ENCODE measurements at places on chromosomes 16 and 17.
A peak's percentile ranks its signal among the peaks of the same experiment; 100 is the strongest.

DNA sequence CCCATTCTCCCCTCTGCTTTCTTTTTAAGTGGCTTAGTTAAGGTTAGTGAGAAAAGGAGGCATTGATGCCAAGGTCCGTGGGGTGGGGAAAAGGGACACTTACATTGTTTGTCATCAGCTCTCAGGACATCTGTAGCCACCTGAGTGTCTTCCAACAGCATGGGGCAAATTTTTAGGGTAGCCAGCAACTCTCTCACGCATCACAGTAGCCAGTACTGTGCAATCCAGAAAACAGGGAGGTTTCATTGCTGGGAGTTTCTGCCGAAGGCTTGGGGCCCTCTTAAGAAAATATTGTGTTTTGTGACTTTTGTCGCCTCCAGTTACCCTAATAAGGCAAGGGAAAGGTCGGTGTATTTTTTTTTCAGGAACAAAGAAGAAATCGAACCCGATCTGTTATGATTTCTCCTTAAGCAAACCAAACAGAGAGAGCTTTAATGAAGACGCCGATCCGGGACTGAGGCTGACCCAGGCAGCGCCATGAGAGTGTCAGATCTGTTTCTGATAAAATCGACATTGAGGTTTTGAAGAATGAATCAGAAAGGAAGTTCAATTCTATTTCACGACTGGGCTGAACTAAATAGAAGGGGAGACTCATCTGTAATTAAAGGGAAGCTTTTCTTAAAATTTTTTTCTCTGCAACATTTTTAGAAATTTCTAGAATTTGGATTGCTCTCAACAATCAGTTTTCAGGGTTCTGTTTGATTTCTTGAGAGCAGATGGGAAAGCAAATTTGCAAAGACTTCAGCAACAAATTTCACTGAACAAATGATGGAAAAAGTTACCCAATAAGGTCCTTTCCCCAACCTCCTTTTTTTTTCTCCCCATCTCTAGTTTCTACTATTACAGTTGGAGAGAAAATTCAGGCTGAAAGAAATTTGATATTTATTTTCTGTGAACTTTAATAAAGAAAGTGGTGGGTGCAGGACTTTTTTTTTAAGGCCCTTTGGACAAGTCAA, 144.7 kb upstream of the IRX3 start:
- no peak for DNase-seq

DNA sequence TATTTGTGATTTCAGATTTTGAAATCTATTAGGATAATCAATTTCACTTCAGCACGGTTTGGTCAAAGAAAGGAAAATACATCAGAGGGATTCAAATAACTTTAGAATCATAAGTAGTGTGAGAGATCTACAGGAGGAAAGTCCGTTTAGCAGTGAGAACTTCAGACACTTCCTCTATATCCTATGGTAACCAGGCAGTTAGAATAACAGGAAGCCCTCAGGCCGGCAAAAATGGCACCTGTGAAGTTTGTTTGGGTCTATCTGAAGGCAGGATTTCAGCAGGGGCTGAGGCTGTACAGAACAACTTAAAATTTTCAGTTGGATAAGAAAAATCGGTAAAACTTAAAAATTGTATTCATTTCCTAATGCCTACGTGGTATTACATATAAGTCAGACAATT, 24.9 kb downstream of the KCNJ16 start:
- DNase-seq = peak; percentile 55

DNA sequence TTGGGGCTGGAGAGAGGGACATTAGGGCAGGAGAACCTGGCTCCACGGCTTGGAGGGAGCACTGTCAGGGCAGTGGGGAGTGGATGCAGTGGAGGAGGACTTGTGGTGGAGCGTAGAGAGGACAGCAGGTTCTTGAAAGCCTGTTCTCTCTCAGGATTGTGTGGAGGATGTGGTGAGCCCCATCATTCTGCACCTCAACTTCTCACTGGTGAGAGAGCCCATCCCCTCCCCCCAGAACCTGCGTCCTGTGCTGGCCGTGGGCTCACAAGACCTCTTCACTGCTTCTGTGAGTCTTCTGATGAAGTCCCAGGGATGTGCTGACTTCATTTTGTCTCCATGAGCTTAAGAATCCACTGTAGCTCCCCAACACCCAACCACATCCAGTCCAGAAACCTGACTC, 13.5 kb downstream of the COX6A2 start:
- DNase-seq = no peak

DNA sequence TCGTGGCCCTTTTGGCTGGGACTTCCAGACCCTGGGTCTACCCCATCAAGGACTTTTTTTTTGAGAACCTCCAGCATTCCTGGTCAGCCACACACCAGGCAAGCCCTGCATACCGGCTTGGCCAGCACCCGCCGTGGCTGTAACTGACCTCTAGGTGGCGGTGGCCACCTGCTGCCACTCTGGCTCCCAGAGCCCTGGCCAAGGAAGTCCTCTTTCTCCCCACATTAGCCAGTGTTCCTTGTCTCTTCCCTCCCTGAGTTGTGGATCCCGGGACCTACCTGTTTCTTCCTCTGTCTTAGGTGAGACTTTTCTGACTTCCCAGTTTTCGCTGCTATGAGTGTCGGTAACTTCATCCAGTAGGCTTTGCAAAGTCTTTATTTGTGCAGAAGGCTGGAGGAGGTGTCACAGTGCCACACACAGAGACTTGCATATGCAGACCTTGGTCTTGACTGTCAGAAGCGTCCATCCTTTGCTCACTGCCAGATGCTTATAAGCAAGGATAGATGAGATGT, 348.3 kb downstream of the CPPED1 start:
- peak; percentile 61 for DNase-seq

DNA sequence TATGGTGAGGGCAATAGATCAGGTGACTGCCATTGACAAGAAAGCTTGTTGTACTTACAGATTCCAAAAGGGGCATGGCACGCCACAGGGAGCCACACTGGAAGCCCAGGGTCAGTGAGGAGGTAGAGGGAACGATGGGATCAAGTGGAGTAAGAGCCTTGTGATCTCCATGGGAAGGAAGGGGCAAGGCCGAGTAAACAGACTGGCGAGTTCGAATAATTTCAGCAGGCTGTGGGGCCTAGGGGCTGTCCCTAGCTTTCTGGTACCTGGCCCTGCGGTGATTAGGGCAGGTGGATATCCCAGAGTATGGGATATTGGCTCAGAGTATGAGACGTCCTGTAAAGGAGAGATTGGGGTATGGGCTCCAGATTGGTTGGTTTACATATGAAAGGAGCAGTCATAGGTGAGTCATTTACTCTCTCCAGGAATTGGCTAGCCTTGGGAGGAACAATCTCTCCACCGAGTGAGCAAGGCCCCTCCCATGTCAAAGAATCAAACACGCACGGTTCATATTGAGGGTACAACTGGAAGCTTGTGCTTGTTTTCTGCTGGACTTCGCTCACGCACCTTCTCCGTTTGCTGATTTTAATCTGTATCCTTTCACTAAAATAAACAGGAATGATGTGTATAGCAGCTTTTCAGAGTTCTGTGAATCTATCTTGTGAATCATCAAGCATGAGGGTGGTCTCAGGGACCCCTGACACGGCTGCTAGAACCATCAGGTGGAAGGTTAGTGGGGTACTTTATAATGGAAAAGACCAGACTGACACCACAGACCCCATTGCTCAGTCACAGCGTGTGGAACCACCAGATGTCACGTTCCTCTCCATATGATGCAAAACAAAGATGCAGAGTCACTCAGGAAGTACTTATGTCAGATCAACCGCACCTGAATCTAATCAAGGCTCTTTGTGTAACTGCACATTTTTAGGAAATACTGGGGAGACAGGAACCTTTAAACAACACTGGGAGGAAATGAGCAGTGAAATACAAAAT, 27.9 kb downstream of the GABARAPL2 start:
- peak; percentile 55 for DNase-seq

DNA sequence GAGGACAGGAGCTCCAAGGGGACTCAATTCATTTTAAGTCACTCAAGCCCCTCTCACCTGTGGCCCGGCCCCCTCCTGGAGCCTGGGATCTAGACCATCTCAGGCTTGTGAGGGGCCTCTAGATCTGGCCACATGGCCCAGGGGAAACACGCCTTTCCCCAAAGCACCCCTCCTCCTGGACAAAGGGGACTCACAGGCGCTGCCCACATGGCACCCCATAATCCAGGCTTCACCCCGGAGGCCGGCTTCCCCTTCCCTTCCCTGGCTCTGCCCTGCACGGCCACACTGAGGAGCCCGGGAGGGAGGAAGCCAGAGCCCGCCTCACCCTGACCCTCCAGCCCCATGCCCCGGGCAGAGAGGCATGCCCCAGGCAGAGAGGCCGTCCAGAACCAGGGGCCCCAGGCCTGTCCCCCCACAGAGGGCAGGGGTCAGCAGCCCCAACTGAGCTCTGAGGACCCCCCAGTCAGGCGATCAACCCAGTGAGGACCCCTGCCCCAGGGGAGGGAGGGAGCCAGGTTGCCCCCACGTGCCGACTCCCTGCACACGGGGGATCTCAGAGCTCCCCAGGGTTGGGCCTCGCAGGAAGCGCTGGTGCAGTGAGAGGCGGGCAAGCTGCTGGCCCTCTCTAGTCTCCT, 10.9 kb downstream of the HS3ST6 start:
- DNase-seq = no peak

DNA sequence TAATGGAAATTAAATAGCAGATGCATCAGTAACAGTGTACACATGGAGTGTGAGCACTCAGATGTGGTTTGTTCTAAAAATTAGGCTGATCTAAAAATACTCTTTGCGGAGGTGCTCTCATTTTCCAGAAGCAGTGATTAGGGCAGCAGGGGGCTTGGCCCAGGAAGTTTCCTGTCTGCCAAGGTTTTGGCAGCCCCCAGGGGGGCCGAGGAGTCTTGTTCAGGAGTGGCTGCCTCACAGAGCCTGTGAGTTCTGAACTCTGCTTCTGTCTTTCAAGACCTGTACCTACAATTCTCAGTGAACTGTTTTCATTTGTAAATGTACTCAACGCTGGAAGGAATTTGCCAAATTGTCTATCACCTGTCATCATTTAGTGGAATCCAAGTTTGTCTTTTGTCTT, 388.4 kb upstream of the CDH11 start:
- no peak for DNase-seq

DNA sequence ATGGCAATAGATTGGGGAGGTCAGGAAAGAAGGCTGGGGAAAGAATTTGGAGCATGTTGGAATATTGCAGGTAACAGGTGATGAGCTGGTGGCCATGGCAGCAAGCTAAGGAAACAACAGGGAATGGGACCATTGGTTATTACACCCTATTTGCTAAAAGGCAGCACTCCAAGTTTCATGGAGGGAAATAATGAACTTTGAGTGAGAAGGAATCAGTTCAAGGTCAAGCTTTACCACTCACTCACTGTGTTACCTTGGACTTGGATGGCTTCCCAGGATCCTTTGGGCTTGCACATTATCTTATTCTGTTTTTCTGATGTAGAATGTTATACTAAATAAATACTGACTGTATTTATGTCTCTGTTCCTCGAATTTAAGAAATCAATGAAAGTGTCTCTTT, 792.8 kb upstream of the CDH8 start:
- no peak for DNase-seq

GRCh38 chr16:87064731-87065445, 252.3 kb downstream of the C16orf95 start:
- DNase-seq = no peak

GRCh38 chr17:32720671-32721070, 156.3 kb downstream of the MYO1D start:
- DNase-seq = no peak

- DNase-seq = no peak
Observed at GRCh38 chr16:81946206-81946605, 65.1 kb downstream of the SDR42E1 start.

DNA sequence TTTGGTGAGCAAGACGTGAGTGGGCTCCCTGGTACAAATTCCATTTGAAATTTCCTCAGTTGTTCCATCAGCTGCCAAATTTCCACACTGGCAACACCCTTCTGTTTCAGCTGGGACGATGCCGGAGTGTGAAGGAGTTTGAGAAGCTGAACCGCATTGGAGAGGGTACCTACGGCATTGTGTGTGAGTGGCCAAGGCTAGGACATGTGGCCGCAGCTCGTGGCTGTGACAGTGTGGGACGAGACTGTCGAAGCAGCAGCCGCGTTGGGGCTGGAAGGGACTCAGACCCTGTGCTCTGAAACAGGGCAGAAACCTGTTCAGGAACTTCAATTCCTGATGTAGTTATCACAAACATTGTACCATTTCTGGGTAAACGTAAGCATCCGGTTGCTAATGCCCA, 2.7 kb downstream of the CDK10 start:
- DNase-seq = no peak

Measured in OCI-LY7 (cell line).